ENCODE measurements at places on chromosomes 12 and 14.

DNA sequence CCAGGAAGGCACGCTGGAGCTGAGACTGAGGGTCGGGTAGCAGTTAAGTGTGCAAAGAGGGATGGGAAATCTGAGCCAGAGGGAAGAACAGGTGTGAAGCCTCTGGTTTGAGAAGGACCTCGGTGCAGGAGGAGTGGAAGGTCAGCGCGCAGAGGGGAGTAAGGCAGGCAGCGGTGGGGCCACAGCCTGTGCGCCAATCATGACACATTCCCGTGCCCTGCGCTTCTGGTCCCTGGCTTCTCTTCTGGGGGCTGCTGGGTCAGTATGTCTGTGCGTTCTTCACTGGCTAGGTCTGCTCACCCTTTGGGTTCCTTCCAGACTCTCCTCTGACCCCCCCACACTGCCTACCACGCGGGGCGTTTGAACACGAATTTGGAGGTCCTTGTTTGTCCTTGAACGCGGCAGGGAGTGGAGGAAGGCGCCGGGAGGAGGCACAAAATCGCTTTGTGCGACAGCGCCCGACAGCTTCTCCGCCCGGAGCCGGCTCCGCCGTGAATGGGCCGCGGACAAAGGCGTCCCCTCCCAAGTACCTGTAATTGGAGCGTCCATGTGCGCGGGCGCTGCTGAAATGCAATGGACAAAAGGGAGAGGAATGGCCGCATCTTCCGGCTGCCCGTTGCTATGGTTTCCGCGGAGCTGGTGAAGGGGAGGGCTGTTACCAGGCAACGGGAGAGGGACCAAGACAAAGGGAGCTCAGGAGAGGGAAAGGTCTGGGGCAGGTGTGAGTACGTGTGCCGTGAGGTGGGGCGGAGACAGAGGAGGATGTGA lies 207.2 kb upstream of the SRRM4 start:
- DNase-seq: no peak

GRCh38 chr12:81206429-81206828 lies 128.6 kb downstream of the ACSS3 start:
- no peak for DNase-seq

DNA sequence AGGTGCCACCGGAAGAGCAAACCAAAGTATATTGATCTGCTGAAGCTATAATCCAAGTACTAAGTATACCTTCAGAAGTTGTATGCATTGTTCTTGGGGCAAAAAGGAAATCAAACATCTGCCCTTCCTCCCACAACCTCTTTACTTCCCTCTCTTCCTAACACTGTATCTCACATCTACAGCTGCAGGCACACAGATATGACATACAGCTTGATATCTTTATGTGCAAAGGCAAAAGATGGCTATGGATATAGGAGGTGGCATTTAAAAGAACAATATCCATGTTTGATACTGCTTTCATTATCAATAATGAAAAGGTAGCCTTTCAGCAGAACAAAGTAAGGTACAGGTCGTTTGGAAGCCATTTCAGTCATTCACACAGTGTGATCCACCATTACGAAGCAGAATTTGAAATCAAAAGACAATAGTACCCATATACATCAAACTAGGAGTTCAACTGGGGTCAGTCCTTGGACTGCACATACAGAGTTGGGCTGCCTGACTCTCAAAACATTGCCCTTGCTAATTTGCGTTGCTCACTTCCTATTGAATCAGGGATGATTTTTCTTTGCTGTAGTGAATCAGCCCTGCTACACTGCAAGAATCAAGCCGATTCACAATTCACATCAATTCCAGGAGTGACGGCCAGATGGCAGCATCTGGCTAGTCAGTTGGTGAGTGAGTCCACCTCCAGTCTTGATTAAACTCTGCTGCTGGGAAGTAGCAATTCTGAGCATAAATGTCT lies 8.9 kb downstream of the ANG start:
- DNase-seq: peak; percentile 30

GRCh38 chr12:69821456-69822159 lies 3.4 kb upstream of the MYRFL start:
- no peak for DNase-seq

GRCh38 chr12:101186291-101186690 lies 23.7 kb downstream of the SLC5A8 start:
- DNase-seq: no peak

DNA sequence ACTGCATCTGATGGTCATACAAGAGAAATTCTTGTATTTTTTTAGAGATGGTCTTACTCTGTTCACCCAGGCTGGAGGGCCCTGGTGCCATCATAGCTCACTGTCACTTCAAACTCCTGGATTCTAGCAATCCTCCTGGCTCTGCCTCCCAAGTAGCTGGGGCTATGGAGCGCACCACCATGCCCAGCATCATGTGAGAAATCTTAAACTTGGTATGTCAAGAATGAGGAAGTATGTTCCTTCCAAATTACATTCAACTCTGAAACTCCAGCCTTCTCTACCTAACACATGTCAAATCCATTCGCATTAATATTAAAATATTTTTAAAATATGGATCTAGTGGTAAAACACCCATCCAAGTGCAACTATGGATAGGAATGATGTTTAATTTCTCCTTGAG lies 27.5 kb upstream of the CDKN3 start:
- no peak for DNase-seq

- no peak for DNase-seq
These were observed 77.2 kb downstream of the RPL10L start for GRCh38 chr14:46574221-46574977.

DNA sequence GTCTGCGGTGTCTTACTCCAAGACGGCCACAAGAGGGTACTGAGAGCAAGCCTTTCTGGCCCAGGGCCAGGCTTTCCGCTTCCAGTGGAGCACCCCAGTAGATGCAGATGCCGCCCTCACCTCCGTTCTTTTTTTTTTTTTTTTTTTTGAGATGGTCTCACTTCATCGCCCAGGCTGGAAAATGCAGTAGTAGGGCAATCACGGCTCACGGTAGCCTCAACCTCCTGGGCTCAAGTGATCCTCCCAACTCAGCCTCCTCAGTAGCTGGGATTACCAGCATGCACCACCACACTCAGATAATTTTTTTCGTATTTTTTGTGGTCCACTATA lies 5.6 kb upstream of the LBHD2 start:
- peak; percentile 60 for DNase-seq

- DNase-seq: no peak
These were observed 117.8 kb downstream of the TTC7B start for GRCh38 chr14:90698379-90698869.
